ENCODE measurements at places on chromosomes 16 and 17. TPM values are rescaled to one million over a fixed set of nuclear protein-coding genes. Genes with fewer than 3 reads are reported as not detected.
A peak's percentile ranks its signal among the peaks of the same experiment; 100 is the strongest.

- no peak for DNase-seq
Observed at GRCh38 chr17:57044976-57045867, 39.8 kb upstream of the AKAP1 start.

DNA sequence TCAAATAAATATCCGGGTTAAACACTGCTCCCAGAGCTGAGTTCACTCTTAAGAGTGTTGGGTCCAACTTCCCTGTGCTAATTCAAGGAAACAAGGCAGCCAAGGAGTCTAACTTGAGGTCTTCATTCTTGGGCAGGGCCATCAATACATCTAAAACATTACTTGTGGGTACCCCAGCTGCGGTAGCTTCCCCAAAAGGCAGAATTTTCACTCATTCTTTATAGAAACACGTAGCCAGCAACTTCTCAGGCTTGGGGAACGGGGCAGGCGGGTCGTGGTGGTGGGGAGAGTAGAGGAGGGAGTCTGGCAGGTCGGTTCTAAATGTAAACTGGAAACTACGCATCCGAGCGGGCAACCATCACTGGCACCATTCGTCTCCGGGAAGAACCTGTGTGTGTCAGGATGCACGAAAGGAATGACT lies 666 bp upstream of the METTL9 start:
- no peak for DNase-seq

COPS3 gene
- 176 TPM for polyA plus RNA-seq

DNA sequence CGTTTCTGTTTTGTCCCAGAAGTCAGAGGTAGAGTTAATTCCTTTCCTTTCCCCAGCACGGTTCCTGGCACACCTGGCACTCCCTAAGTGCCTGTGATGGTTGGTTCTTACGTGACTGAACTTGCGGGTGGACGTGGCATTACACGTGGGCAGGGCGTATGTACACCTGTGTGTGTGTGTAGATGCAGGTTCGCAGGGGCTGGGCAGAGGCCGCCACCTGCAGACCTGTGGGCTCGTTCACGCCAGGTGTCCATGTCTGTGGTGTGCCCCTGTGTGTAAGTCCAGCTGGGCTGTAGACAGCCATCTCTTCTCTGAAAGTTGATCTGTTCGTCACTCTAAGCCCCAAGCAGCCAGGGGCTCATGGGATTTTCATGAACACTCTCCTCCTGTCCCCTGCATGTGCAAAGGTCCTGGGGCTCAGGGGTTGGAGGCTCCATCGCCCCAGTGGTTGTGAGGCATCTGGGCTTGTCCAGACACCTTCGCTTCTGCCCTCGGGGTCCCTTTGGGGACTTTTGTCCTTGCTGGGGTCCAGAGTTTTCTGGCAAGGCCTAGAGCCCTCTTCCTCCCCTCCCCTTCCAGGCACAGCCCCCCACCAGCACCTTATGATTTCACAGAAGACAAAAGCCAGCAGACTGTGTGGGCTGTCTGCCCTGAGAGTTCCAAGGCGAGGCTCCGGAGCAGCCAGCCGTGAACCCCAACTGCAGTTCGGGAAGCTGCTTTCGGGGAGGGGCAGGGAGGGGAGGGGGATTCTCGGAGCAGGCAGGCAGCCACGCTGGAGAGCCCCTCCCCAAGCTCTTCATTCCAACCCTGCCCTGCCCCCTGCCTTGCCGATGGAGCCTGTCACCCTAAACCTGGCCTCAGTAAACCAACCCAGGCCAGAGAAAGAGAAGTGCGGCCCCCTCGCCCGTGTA lies 5.4 kb upstream of the FSCN2 start:
- no peak for DNase-seq

GRCh38 chr17:44314869-44315661 lies 6.7 kb downstream of the RUNDC3A start:
- no peak for DNase-seq

GRCh38 chr17:17946093-17946492 lies 26.1 kb downstream of the TOM1L2 start:
- no peak for DNase-seq

GOSR2 gene
- polyA plus RNA-seq = 66.2 TPM

TRPV2 gene
- polyA plus RNA-seq = 83.6 TPM

GRCh38 chr16:84606081-84606875 lies 11.6 kb downstream of the COTL1 start:
- no peak for DNase-seq

- DNase-seq = no peak
Observed at GRCh38 chr17:42179911-42180410, 981 bp downstream of the KCNH4 start.

CHST6 gene
- polyA plus RNA-seq = 0.46 TPM

- peak; percentile 71 for DNase-seq
Observed at GRCh38 chr16:27242868-27243590, 25.5 kb downstream of the NSMCE1 start.

- DNase-seq = no peak
Observed at GRCh38 chr16:50600582-50601283, 52.5 kb downstream of the NKD1 start.

- DNase-seq = no peak
Observed at GRCh38 chr16:85069171-85069570, 41.6 kb downstream of the KIAA0513 start.

STH gene
- polyA plus RNA-seq = not detected

DNA sequence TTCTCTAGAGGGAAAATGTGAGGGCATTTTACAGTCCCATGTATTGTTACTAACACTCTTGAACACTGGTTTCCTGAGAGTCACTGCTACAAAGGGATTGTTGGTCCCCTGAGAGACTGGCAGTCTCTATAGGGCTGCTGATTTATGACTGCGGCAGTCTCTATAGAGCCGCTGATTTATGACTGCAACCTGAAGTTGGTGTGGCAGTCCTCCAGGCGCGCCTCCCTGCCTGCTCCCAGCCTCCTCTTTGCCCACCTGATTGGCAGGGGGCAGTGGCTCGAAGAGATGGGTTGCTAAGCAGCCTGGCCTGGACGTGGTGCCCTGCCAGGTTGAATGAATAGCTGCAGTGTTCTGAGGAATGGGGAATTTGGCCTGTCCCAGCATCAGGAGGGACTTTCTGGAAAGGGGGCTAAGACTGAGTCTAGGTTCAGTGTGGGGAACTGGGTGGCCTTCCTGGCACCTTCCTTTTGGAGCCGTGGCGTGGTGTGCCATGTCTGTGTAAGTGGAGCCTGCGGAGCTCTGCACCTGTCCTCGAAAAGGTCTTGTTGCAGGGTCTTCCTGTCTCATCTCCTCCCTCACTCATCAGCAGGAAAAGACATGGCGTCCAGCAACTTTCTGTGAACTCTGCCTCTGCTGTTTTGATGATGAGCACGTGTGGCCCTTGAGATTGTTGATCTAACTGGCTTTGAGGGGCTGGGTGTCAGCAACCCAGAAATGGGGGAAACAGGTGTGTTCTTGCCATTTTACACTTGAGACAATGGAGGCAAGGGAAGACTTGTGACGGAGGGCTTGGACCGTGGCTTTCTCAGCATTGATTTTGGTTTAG lies 24.9 kb downstream of the SAP30BP start:
- DNase-seq = no peak

- no peak for DNase-seq
Observed at GRCh38 chr17:76816590-76817135, 51.5 kb upstream of the MGAT5B start.

DNA sequence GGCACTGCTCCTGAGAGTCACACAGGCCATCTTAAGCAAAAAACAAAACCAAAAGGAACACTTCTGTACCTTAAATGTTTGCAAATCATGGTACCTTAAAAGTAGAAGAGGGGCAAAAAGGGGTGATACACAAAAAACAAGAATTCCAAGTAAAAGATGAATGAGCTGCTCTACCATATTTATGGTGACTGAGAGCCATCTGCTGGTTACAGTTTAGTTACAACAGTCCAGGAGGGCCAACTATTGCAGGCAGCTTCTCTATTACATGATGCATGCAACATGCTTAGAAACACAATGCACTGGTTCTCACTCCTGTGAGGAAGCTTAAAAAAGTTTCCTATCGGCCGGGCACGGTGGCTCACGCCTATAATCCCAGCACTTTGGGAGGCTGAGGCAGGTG lies 53.5 kb downstream of the STX8 start:
- DNase-seq = no peak

DNA sequence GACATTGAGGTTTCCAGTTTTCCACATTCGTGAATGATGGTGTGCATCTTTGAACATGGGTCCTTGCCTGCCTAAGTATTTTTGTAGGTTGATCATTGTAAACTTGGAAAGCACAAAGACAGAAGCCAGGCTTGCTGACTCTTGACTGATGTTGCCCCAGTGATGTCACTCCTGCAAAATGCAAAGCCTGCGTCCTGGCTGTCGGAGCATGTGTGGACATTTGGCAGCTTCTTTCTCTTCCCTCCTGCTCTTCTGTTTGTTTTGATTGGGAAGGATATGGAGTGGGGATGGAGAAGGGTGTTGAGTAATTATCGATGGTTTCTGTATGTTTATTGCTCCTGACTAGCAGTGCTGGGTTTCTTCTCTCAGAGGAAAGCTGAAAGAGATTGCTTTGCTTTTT lies 3.2 kb downstream of the NDE1 start:
- no peak for DNase-seq

Measured in GM12878 (cell line).